ENCODE measurements at places on chromosomes 3 and 15.

- no peak for DNase-seq
These were observed 115.7 kb downstream of the STT3B start for GRCh38 chr3:31648286-31648968.

GRCh38 chr3:121677141-121677540, 16.4 kb upstream of the HCLS1 start:
- no peak for DNase-seq

DNA sequence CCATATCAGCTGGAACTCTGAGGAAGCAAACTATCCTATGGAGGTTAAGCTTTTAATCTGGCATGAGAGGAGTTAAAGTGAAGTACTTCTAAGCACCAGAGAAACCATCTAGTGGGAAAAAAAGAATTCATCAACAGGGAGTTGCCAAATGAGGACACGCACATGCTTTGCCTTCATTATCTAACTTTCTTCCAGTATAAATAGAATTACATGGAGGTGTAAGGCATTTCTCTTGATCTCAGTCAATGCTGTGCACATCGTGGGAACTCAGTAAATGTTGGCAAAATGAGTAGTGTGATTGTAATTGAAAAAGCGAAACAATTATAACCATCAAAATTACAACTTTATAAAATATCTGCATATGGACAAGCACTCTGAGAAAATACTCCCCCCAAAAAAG, 8.0 kb upstream of the GSK3B start:
- DNase-seq = no peak

GRCh38 chr3:140469491-140469890, 208.4 kb upstream of the TRIM42 start:
- no peak for DNase-seq

- DNase-seq = no peak
These were observed 55.8 kb downstream of the OSBPL10 start for GRCh38 chr3:31925271-31925630.

DNA sequence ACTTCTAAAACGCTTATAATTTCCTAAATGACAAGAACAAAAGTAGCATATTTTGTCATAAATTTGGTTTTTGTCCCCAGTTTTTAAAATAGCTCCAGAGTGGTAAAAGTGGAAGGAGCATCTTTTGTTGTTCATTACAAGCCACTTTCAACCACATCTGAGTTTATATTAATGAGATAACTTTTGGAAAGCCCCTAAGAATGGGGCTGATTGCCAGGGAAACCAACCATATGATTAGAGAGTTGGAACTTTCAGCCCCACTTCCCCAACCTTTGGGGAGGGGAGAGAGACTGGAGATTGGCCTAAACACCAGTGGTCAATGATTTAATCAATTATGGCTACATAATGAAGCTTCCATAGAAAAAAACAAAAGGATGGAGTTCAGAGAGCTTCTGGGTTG, 57.4 kb downstream of the CPA3 start:
- DNase-seq = no peak

Measured in activated effector memory CD4-positive, alpha-beta T cell treated with anti-CD3 and anti-CD28 coated beads, Interleukin-2, amount 50 U/mL, for 16 hours (primary cell).